ENCODE measurements at places on chromosomes 5 and 9.

GRCh38 chr5:149274939-149275338 is 3.3 kb downstream of the AFAP1L1 start:
- DNase-seq = no peak

DNA sequence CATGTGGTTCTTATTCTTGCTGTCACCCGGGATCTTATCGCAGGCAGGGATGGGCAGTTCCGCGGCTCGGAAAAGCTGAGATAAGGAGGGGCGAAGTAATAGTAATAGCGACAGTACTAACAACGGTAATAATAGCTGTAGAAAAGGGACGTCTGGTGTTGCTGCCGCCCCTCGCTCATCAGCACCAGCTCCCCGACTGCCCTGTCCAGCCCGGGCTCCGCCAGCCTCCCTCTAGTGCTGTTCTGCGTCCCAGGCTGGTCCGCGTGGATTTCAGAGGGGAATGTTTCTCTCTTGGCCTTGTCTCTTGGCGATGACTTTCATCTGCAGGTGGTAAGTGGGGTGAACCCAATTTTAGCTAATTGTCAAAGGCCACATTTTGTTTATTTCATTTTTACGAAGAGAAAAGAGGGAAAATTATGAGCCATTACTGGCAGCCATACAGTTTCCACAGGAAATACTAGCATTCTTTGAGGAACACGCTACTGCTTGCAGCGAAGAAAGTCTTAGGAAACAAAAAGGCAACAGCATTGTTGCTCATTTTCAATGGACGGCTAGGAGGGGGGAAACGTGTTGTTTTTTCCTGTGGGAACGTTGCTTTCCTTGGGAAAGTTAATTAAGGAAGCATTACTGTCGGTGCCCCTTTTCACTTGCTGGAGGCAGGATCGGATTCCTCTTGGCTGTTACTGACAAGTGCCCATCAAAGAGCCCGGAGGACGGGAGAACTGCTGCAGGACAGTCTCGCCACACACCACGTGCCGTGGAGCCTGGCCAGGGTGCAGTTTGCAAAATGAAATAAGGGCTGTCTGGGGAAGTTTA is 762 bp downstream of the SNCAIP start:
- no peak for DNase-seq

GRCh38 chr5:11323761-11324160 is 562.7 kb upstream of the DAP start:
- no peak for DNase-seq

DNA sequence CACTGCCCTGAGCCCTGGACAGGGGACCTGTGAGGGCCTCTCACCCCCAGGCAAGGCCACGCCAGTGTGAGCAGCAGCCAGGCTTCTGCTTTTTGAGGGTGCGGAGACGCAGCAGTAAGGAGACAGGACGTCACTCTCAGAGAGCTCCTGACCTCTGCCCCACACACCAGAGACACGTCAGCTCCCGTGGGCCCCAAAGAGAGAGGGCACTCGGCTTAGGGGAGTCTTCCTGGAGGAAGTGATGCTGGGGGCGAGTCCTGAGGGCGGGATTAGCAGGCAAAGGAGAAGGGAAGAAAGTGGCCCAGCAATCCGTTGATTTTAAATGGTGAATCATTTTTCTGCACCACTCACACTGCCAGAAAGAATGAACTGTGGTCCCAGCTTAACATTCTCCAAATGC is 24.0 kb upstream of the SLC9A3 start:
- DNase-seq = no peak

- no peak for DNase-seq
Observed at GRCh38 chr5:177462021-177462670, 11.3 kb downstream of the DBN1 start.

- DNase-seq = no peak
Observed at GRCh38 chr9:134040176-134040565, 14.9 kb downstream of the BRD3OS start.
